ENCODE measurements at places on chromosomes 13 and 19.

DNA sequence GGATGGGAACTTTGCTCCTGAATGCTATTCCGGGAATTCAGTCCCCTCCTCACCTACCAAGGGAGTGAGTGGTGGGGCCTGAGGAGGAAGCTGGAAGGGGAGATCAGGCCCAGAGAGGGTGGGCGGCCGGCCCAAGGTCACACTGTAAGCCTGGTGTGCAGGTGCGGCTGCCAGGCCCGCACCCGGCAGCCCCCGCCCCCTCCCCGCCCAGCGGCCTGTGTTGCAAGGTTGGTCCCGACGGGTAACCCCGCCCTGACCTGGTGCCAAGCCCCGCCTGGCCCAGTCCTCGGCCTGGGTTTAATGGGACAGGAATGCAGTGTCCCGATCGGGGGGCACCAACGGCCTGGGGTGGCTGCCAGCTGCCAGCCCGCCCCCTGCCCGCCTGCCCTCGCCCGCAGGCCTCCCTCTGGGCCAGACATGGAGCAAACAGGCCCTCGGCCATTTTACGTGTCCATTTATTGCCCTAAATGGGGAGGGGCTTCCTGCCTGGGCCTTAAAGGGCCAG is 5.5 kb downstream of the ZBTB7A start:
- no peak for DNase-seq

- DNase-seq, result no peak
These were observed 18.4 kb downstream of the LTBP4 start for GRCh38 chr19:40619333-40620160.

DNA sequence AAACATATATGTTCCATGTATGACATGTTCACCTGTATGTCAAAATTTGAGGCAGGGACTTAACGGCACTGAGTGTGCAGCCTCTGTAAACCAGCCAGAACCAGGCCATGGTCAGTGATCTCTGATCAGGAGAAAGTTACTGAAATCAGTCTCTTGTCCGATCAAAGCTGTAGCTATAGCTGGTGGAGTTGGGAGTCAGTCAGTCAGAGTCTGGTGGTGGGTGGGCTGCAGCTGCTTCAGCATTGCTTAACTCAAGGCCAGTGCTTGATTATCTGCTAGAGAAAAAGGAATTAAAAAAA is 78.3 kb downstream of the ANKRD10 start:
- no peak for DNase-seq

GRCh38 chr19:46977548-46977947 is 42.1 kb upstream of the NPAS1 start:
- DNase-seq, result no peak

GRCh38 chr13:97848886-97849285 is 104.6 kb upstream of the IPO5 start:
- no peak for DNase-seq

DNA sequence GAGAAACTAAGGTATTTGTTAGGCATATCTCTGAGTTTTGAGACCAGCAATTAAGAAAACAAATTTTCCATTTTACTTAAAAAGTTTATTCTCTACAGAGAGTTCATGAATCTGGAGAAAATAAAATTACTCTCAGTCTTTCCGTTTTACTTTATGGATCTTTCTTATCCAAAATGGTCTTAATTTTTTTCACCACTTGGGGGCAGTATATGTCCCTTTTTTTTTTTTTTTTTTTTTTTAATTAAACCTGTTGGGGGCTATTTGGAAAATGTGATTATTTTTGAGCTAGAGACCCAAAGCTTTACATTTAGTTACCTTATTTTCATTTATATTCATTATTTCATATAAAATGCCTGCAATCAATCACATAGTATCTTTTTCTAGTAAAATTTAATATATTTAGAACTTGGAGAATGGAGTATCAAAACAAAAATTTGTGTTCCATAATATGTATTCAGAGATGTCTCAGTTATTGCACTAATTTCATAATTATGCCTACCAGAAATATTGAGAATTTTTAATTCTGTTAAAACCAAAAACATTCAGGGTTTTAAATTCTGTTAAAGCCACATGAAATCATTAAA is 27.1 kb downstream of the PIBF1 start:
- no peak for DNase-seq

DNA sequence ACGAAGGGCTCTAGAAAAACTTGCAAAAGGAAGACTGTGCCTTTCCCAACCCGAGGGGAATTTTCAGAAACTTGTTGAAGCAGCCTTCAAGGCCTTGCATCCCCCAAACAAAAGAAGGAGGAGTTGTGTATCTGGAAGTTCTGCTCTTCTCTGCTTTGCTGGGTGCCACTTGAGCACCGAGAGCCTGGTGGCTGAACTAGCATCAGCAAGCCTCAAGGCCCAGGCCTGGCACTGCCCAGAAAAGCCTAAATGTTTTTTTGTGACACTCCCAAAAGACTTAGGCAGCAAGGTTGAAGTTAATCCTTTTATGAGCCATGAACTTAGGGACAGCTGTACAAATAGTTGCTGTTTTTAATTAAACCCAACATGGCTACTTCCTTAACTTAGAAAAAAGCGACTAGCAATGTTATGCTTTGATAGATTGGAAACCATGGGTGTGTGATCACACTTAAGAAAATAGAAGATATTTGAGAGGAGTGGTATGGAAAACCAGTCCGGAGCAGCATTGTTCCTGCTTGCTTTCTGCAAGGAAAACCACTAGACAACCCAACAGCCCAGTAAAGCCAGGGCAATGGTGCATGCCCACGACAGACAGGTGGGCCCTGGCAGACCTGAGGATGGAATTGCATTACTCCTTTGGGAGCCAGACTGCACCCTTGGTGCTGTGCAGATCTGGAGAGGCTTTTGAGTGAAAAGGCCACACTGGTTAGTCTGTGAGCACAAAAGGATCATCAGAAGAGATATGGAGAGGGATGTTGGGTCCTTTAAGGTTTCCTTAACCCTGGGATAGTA is 788 bp upstream of the DLEU7 start:
- DNase-seq, result no peak

- peak; percentile 39 for DNase-seq
These were observed at the start of gene CNOT3 for GRCh38 chr19:54137699-54138488. TSS of gene CNOT3 (plus strand) at chr19:54137762. CDS start at chr19:54142979, 5,217 bp downstream.

DNA sequence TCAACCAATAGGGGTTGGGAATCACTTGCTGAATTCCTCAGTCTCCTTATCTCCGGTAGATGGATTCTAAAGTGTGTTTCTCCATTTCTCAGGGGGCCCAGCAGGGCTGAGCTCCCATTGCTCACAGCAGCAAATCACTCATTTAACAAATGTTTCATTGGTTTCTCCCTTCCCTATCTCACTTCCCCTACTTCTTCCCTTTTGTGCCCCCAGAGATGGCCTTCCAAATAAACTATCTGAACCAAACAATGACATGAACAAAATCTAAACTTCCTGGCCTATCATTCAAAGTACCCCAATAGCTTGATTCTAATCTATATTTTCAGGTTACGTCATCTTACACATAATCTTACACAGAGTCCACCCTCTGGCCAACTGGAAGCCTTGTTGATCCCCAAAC is 60.4 kb downstream of the DLEU7 start:
- no peak for DNase-seq

DNA sequence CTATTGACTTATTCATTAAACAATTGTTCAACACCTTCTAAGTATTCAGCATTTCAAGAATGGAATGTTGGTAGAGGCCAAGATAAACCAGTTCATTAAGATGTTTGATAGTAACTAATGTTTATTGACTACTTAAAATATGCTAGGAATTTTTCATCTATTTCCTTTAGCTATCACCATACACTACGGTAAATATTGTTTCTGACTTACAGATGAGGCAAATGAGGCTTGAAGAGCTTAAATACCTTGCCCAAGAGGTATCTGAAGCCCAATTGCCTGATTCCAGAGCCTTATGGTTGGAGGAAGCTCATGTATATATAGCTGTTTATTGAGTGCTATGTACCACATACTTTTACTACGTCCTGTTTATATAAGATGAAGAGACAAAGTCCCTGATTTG is 286.2 kb downstream of the NDFIP2 start:
- no peak for DNase-seq

GRCh38 chr19:55611983-55612645 is 6.7 kb downstream of the ZNF865 start:
- no peak for DNase-seq

- DNase-seq, result no peak
These were observed 7.8 kb downstream of the CYP4F11 start for GRCh38 chr19:15926484-15926883.

DNA sequence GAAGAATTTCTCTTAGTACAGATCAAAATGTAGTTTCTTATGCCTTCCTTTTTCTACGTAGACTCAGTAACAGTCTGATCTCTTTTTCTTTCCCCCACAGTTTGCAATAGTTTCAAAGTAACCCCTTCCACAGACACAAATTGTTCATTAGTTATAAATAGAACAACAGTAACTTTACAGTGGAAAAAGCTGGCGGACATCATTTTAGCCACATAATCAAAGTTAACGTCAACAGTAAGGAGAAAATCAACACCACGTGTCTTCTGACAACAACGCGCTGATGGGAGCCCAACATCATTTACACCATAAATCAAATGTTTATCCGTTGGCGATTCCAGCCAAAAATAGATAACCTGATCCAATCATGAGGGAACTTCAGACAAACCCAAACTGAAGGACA is 76.8 kb downstream of the ANKRD10 start:
- no peak for DNase-seq

DNA sequence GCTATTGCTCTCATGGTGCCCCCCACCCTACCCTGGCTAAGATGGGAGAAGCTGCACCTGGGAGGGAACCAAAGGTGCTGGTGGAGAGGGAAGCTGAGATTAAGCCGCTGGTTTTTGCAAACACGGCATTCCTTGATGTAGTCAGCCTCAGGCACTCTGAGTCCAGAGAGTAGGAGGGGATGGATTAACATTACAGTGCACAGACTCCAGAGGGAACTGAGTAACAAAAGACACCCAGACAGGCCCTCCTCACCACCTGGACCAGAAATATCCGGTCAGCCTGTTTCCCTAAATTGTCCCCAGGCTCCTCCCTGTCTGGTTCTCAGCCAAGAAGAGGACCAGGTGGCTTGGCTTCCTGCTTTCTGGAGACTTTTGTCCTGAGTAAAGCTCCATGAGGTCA is 28.9 kb upstream of the PABPC3 start:
- DNase-seq, result no peak

- DNase-seq, result no peak
These were observed 8.6 kb downstream of the MIR17HG start for GRCh38 chr13:91355826-91356710.

GRCh38 chr19:2468596-2468995 is 7.3 kb upstream of the GADD45B start:
- DNase-seq, result peak; percentile 7

DNA sequence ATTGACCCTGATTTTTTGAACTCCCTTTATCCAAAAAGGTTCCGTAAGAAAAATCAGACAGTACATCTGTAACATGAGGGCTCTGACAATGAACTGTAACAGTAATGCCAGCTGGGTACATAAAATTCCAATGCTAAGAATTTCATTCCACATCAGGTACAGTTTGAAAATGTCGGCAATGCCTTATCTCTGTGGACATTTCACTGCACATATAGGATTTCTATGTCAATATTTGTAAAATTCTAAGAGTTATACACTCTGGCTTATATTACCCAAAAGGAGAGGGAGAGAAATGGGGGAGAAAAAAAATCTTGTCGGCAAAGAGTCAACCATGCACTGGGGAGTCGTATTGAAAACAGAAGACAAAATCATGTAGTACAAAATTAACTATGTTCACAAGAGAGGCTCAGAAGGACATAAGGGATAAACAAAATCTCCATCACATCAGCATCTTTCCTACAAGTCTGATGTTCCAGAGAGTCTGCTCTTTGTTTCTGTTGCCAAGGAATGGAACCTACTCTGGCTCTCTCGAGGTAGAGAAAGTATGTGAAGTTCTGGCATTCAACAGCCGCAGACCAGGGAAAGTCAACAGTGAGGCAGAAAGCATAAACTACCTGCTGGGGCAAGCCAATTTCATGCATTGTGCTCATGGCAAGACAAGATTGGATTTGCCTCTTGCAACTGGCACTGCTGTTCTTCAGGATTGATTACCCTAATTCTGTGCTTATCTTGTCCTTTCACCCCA is 72.4 kb downstream of the STARD13 start:
- no peak for DNase-seq

DNA sequence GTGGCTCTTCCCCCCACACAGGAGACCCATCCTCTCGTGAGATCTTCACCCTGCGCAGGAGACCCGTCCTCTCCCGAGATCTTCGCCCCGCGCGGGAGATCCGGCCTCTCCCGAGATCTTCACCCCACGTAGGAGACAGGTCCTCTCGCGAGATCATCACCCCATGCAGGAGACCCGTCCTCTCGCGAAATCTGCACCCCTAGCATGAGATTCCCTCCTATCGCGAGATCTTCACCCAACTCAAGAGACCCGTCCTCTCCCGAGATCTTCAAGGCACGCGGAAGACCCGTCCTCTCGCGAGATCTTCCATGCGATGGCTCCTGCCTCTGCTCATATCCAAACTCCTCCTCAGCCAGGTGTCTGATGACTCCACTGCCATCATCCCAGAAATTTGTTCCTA is 24.3 kb downstream of the LAIR2 start:
- DNase-seq, result no peak

- DNase-seq, result no peak
These were observed 415.8 kb upstream of the KLF12 start for GRCh38 chr13:74550039-74550438.

GRCh38 chr19:52941941-52942385 is 18.7 kb upstream of the ZNF888 start:
- peak; percentile 11 for DNase-seq

DNA sequence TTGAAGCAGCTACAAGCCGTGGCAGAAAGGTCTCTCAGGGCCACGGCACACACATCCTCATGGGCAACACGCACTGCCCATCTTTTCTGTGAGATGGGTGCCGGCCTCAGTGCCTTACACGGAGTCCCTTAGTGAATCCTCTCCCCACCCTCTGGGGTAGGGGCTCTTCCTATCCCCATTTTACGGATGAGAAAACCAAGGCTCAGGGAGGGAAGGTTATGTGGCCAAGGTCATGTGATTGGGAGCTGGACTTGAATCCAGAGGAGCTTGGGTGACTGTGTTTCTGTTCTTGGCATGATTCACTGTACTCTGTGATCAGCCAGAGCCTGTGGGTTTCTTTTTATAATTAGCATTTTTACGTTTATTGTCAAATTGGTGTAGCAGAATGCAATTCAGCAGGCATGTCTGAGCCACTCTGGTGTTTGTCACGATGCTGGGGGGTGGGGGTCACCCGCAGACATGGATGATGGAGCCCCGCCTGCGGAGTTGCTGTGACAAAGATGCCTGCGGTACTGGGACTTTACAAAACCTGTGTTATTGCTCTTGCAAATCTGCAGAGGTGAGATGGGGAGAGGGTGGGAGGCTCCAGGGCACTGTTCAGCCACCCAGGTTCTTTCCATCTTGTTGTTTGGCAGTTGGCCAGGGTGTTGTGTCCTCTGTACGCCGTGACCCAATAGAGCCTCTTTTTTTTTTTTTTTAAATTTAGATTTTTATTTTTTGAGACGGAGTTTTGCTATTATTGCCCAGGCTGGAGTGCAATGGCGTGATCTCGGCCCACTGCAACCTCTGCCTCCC is 4.5 kb downstream of the SCN1B start:
- DNase-seq, result no peak

- no peak for DNase-seq
These were observed 32.2 kb upstream of the DOCK9 start for GRCh38 chr13:99009987-99010551.

- DNase-seq, result peak; percentile 87
These were observed 25.1 kb upstream of the KCTD15 start for GRCh38 chr19:33771384-33772101.

GRCh38 chr19:53541971-53542370 is 4.0 kb downstream of the ZNF331 start:
- no peak for DNase-seq
